ENCODE measurements at places on chromosomes 7 and 10. TPM values are rescaled to one million over a fixed set of nuclear protein-coding genes. Genes with fewer than 3 reads are reported as not detected.

- DNase-seq: no peak
These were observed 106.0 kb upstream of the PDCD4 start for GRCh38 chr10:110765513-110766319.

- DNase-seq: peak; percentile 16
These were observed 1.4 kb downstream of the CCNJ start for GRCh38 chr10:96044736-96045135.

- no peak for DNase-seq
These were observed 412.5 kb upstream of the SEMA3C start for GRCh38 chr7:81331061-81332018.

DNA sequence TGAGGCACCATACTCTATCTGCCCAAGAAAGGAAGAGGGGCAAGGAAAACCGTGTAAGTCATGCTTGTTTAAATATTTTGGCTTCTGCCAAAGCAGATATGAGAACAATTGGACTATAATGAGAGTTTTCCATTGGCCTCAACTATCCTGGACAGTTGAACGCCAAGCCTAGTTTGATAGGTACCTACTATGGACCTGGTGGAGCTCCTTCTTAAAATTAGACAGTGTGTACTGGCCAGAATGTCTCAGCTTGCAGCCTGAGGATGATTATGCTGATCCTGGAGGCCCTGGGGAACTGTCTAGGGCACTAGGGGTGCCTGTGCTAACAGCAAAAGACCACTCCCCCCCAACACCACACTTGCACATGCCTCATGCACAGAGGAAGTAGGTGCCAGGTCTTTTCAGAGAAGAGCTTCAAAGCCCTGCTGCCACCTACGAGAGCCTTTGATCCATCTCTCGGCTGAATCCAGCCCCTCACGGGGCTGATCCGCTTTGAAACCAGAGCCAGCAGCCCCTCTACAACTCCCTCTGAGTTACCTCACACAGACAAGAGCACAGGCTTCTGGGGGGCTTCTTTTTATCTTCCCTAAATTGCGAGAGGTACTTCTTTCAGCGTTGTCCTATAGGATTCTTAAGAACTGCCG is 473.8 kb upstream of the GALNT17 start:
- DNase-seq: no peak

CNPY1 gene
- not detected for polyA plus RNA-seq

GRCh38 chr7:2384354-2385243 is 18.8 kb upstream of the CHST12 start:
- no peak for DNase-seq

DNA sequence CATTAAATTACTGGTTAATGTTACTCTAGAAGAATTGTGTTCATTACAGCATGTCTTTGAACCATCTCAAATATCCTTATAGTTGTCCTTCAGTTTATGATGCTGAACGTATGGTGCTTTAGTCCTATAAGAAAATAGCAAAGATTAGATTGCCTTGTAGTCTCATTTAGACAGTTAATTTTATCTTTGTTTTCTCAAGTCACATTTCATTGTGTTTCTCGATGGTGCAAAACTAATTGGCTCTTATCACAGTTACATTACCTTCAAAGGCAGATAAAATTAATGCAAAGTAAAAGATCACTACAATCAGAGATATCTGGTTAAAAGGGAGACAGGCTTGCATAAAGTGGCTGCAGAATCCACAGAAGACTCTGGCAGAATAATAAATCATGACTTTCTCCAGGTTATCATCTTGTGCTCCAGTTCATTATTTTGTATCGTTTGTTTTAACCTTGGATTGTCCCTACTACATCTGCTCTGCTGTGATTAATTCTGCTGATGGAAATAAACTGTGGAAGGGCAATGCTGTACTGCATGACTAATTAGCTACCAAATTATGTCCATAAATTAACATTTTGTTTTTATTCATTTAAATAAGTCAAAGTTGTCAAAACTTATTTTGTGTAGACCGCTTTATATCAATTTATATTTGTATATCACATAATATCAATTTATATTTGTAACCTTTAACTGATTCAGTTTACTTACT is 24.2 kb downstream of the PRPS1L1 start:
- peak; percentile 62 for DNase-seq

DNA sequence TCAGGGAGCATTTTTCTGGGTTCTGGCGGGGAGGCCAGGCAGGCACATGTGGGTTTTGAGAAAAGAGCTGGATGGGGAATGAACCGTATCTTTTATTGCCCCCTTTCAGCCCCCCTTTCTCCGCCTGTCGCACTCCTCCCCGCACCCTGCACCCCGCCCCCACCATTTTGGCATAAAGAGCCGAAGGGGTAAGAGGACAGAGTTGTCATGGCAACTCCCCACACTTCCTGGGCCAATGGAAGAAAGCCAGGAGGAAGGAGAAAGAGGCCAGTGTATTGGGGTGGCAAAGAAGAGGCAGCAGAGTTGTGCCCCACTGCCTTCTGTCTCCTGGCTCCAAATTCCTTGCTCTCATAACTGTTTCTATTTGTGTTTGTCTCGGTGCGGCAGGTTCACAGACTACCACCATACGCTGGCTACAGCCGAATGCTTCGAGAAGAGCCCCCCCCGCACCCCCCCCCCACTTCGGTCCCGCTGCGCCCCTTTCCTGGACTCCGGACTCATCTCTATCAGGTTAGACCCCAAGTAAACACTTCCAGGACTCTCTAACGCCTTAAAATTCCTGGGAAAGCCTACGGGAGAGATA is 3.4 kb downstream of the KCNIP2 start:
- no peak for DNase-seq

DNA sequence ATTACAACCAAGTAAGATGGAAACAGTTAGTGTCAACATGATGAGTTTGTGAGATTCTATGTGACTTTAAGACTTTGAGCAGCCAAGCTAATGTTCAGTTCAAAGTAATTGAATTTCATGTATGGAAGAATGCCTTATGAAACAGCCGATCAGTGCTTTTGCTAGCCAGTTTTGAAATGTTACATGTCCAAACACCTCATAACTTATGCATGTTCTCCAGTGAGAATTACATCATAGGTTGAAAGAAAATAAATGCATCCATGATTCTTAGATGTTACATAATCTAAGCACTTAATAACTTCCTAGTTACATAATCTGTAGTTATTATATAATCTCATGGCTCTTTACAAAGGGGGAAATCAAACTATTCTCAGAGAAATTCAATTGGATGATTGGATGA is 211.3 kb downstream of the BICC1 start:
- DNase-seq: no peak

ZNF727 gene
- 0.62 TPM for polyA plus RNA-seq

CALHM1 gene
- 0.14 TPM for polyA plus RNA-seq

DNA sequence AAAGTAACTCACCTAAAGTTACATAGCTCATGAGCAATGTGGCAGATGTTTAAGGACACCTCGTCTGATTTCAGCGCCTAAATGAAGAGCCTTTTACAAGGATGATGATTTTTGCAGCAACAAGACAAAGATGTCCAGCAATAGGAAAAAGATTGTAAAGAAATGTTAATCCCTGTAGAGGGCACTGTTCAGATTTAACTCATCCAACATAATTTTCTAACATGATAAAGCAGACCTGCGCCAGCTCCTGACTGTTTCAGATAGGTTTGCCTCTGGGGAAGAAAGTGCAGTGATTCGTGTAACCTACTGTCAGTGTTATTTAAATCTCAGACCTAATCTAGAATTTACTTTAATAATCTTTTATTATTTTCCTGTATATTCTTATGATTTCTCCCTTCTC is 595.2 kb downstream of the AUTS2 start:
- no peak for DNase-seq

DNA sequence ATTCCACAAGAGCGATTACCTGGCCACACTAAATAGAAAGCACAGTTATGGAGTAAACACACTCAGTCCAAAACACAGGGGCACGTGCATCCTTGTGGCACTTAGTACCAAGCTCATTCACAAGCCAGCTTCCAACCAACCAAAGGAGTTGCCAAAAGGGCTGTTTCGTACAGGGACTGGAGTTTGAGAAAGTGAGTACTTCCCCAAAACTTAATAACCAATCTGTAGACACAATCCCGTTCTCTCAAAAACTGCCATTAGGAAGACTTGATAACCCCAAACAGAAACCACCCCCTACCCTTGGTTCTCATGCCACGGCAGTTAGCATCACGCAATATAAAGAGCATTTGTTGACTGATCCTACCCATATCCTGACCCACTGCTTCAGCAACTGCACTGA is 166.2 kb upstream of the ASAH2 start:
- no peak for DNase-seq

DNA sequence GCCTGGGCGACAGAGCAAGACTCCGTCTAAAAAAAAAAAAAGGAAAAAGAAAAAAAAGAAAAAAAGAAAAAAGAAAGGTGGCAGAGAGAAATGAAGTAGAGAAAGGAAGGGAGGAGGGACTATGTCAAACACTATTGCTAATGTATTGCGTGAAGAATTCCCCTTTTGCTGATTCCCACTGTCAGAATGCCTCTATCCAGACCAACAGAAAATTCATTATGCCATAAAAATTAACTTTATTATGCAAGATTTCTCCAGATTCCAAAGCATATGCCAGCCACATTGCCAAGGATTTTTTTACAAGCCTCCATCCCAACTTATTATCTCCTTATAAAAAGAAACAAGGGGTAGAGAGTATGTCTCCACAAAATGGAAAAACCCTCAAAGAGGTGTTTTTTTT is 209.3 kb downstream of the MTERF1 start:
- DNase-seq: no peak

ADAMTS14 gene
- polyA plus RNA-seq: 2.5 TPM

DNA sequence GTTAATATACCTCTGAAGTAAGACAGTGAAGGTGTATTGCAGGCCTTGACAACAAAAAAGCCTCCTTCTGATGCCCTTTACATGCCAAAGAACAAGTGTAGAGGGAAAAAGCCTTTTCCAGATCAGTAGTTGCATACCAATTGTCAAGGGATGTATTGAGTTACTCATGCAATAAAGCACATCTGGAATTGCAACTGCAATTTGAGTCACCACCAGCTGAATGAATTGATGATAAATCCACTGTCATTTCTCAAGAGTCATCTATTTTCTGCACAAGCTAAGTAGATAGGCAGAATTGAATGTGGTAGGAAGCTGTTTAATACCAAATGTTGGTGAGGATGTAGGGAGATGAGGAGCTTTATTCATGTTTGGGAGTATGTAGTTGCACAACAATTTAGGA is 325.9 kb upstream of the SMIM30 start:
- DNase-seq: no peak

DNA sequence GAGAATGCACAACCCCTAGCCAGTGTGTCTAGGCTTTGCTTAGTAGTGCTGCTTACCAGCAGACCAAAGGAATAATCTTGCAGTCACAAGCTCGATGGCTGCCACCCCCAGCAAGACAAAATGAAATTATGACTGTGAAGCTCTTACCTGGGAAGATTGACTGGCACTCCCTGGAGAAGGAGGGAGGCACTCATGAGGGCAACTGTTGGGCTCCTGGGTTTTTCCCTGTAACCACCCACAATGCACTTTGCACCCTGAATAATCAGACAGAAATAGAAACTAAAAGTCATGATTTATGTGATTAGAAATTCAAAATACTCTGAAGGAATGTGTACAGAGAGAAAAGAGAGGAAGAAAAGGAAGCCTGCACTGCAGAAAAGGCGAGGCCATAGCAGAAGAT is 144.3 kb upstream of the DGKB start:
- DNase-seq: no peak

ZNF736 gene
- 16.1 TPM for polyA plus RNA-seq

- DNase-seq: no peak
These were observed 75.9 kb downstream of the PPP1R3C start for GRCh38 chr10:91556691-91557566.

DNA sequence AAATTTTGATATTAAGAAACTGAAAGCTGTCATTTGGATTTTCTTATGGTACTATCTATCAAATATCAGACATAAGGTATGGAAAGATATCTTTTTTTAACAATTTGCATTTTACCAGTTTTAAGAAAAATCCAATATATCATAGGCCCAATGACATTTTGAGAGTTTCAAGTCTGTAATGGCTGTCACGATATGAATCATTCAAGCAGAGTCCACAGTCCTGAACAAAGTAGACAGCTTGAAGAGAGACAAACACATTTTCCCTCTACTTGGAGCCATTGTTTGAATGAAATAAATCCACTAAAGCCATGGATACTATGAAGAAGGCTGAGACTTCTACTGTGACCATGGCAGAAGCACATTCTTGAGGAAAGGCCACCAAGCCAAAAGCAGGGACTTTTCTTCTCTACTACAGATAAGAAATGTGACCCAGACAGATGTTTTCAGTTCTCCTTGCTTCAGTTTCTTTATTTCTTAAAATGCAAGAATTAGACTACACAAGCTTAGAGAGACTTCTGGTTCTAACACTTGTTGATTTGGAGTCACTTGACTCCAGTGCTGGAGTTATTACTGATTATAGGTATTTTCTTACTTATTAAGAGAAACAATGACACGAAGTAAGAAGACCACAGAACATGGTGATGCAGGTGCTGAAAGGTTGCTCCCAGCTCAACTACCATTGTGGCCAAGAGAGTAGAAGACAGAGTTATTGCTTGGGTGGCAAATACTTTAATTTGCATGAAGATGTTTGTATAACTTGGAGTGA is 429.1 kb downstream of the KIF20B start:
- DNase-seq: no peak

DNA sequence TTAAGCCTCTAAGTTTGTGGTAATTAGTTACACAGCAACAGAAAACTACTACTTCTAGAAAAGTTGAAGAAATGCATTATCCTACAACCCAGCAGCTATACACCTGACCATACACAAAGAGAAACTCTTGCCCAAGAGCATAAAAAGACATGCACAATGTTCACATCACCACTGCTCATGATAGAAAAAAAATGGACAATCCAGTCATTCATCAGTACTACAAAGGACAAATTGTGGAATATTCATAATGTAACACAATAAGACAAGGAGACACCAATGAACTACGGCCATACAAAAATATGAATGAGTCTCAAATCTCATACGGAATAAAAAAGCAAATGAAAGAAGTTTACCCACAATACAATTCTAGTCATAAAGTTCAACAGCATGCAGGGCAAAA is 87.4 kb downstream of the ZFAND4 start:
- no peak for DNase-seq

GRCh38 chr7:76390092-76390491 is 19.4 kb downstream of the SSC4D start:
- no peak for DNase-seq

GRCh38 chr7:152869041-152869676 is 109.6 kb downstream of the ACTR3B start:
- DNase-seq: no peak

OR2A14 gene
- not detected for polyA plus RNA-seq

DNA sequence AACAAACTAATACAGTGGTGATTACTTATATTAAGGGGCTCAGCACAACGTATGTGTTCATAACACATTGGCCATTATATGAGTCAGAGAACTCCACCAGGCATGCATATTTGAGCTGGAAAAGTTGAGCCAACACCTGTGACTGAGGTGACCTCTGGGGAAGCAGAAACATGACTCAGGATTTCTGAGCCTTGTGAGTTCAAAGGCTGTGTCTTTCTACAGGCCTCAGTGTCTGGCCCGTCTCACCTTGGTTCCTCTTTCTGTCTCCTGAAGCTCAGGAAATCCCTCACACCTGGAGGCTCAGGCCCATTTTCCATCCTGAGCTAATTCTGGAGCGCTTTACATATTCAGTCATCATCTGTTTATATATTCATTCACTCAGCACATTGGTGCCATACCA is 230.9 kb upstream of the AGK start:
- no peak for DNase-seq

Measured in renal pelvis (tissue), 12 donors.